ENCODE measurements at places on chromosomes 11 and 22.

GRCh38 chr11:20110908-20111669, 49.2 kb downstream of the DBX1 start:
- H3K27ac ChIP-seq: peak overlapping the region; percentile 99
- peaks cover 7% of the 10 kb centered on the region for H3K36me3 ChIP-seq
- H3K4me1 ChIP-seq: peaks cover 36% of the 10 kb centered on the region
- H3K4me3 ChIP-seq: no peak overlapping the region
- no peaks in the 10 kb centered on the region for H3K27me3 ChIP-seq

DNA sequence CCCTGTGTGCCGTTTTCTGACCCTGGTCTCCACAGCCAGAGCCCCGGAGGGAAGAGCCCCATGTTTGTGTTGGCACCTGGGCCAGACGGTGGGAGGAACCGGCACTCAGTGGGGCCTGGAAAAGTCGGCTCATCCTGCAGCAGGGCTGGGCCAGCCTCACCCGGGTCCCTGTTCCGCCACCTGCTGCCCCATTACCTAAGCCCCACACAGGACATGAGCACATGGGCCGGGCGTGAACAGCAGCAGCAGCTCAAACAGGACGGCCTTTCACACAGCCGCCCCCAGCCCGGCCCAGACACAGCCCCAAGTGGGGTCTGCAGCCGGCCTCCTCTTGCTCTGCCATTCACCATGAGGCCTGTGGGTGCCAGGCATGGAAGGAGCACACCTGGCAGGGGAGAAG, 302.4 kb downstream of the MN1 start:
- H3K4me3 ChIP-seq: no peak overlapping the region
- DNase-seq: no peak
- H3K27ac ChIP-seq: no peak overlapping the region
- no peaks in the 10 kb centered on the region for H3K4me1 ChIP-seq
- no peaks in the 10 kb centered on the region for H3K36me3 ChIP-seq

DNA sequence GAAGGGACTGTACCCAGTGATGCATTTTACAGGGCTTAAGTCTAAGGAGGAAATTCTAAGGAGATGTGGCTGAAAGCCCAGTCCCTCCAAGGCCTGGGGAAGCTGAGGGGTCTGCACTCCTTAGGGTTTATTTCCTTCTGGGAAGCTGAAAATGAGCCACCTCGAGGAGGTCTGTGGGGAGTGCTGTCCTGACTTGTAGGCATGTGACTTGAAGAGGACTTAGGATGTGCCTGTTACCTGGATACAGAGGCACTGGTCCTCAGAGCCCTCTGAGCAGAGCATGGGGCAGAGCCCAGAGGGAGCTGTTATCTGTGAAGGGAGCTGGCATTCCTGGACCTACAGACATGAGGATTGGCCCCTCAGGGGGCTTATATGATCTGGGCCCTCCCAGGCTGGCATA, 77.1 kb downstream of the TP53I11 start:
- H3K27me3 ChIP-seq: peaks cover 57% of the 10 kb centered on the region
- H3K4me1 ChIP-seq: no peaks in the 10 kb centered on the region
- H3K27ac ChIP-seq: no peak overlapping the region
- no peak for DNase-seq
- H3K36me3 ChIP-seq: no peaks in the 10 kb centered on the region

DNA sequence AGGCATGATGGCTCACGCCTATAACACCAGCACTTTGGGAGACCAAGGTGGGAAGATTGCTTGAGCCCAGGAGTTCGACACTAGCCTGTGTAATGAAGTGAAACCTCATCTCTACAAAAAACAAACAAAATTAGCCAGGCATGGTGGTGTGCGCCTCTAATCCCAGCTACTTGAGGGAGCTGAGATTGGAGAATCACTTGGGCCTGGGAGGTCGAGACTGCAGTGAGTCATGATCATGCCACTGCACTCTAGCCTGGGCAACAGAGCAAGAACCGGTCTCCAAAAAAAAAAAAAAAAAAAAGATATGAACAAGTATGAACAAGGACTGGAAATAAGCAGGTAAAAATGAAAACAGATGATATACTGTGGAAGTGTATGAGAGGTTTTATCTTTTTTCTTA, 54.1 kb upstream of the SOX6 start:
- no peaks in the 10 kb centered on the region for H3K36me3 ChIP-seq
- peaks cover 6% of the 10 kb centered on the region for H3K4me1 ChIP-seq
- no peak overlapping the region for H3K4me3 ChIP-seq
- no peak for DNase-seq

DNA sequence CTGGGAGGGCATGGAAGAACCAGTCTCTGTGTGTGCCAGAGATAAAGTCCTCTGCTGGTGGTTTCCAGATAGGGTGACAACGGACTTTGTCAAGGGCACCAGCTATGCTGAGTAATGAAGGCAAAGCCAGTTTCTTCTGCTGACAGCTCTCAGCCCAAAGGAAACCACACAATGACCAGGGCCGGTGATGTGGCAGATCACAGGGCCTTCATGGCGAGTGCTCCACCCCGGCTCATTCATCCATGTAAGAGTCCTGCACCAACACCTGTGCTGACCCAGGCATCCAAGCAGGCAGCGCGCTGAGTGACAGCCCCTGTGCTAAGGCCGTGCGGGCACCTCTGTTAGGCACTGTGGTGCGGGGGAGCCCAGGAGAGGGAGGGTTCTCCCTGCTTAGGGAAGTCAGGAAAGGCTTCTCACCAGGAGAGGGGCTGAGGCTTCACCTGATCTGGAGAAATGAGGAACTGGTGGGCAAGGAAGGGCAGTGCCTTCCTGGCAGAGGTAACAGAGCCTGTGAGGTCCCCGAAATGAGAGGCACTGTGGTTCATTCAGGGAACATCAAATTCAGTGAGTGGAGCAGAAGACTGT, 33.8 kb downstream of the TP53I11 start:
- no peak overlapping the region for H3K27ac ChIP-seq
- peaks cover 16% of the 10 kb centered on the region for H3K27me3 ChIP-seq
- H3K4me3 ChIP-seq: no peak overlapping the region

DNA sequence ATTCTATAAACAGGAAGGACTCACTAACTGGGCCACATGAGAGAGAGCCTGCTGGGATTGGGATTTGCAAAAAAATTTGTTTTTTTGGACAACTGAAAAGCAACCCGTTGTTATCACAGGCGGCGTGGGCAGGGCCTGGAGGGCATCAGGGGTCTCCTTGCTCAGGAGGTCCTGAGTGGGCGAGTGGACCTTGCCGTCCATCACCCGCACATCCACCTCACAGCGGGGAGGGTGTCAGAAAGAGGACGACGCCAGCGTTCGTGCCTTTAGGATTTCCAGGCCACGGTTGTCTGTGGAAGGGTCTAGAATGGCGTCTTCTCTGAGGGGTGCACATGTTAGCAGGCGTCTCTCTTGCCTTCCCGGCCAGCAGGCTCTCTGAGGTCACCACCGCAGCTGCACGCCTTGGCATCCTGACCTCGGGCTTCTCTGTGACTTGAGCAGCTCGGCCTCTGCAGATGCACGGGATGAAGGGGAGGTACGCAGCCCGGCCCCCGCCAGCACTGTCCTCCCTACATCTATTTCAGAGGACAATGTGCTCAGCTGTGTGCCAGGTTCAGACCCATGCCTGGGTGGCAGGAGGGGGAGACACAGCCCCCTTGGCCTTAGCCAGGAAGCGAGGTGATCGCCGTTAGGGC, 749.5 kb downstream of the BRD1 start:
- no peak overlapping the region for H3K4me3 ChIP-seq
- no peak for DNase-seq
- H3K36me3 ChIP-seq: no peaks in the 10 kb centered on the region

DNA sequence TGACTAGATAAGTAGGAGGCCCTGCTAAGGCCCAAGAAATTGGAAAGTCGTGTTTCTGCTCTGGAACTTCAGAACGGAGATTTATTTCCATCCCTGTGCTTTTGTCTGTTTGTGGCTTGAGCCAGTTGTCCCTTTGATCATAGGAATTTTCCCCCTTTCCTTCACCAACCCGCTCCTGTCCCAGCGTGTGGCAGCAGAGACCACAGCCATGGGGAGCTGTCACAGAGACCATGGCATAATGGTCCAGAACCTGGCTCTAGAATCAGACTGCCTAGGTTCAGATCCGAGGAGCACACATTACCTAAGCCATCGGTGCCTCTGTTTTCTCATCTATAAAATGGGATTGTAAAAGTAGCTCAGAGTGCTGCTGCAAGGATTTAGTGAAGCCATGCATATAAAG, 128.1 kb downstream of the GALNT18 start:
- H3K4me1 ChIP-seq: no peaks in the 10 kb centered on the region
- H3K4me3 ChIP-seq: no peak overlapping the region
- no peak for DNase-seq

GRCh38 chr22:23688121-23688520, 2.7 kb upstream of the RGL4 start:
- no peak overlapping the region for H3K4me3 ChIP-seq
- no peaks in the 10 kb centered on the region for H3K36me3 ChIP-seq
- no peak overlapping the region for H3K27ac ChIP-seq
- no peaks in the 10 kb centered on the region for H3K27me3 ChIP-seq
- no peaks in the 10 kb centered on the region for H3K4me1 ChIP-seq
- DNase-seq: no peak

- H3K27me3 ChIP-seq: no peaks in the 10 kb centered on the region
- H3K4me1 ChIP-seq: no peaks in the 10 kb centered on the region
- DNase-seq: no peak
- H3K27ac ChIP-seq: no peak overlapping the region
- H3K4me3 ChIP-seq: no peak overlapping the region
Measured at GRCh38 chr11:128302425-128303186, 284.8 kb downstream of the ETS1 start.

GRCh38 chr11:65243797-65244196, 18.0 kb upstream of the POLA2 start:
- H3K4me3 ChIP-seq: no peak overlapping the region
- DNase-seq: no peak
- no peak overlapping the region for H3K27ac ChIP-seq
- H3K27me3 ChIP-seq: no peaks in the 10 kb centered on the region
- H3K4me1 ChIP-seq: no peaks in the 10 kb centered on the region
- H3K36me3 ChIP-seq: peaks cover 3% of the 10 kb centered on the region

GRCh38 chr11:43649501-43649900, 31.0 kb upstream of the HSD17B12 start:
- peaks cover 1% of the 10 kb centered on the region for H3K36me3 ChIP-seq
- H3K4me3 ChIP-seq: no peak overlapping the region
- DNase-seq: no peak
- H3K4me1 ChIP-seq: no peaks in the 10 kb centered on the region

GRCh38 chr11:9046481-9046880, 42.7 kb upstream of the NRIP3 start:
- H3K36me3 ChIP-seq: no peaks in the 10 kb centered on the region
- no peak overlapping the region for H3K27ac ChIP-seq
- peaks cover under 1% of the 10 kb centered on the region for H3K27me3 ChIP-seq
- DNase-seq: no peak
- no peaks in the 10 kb centered on the region for H3K4me1 ChIP-seq
- H3K4me3 ChIP-seq: no peak overlapping the region

DNA sequence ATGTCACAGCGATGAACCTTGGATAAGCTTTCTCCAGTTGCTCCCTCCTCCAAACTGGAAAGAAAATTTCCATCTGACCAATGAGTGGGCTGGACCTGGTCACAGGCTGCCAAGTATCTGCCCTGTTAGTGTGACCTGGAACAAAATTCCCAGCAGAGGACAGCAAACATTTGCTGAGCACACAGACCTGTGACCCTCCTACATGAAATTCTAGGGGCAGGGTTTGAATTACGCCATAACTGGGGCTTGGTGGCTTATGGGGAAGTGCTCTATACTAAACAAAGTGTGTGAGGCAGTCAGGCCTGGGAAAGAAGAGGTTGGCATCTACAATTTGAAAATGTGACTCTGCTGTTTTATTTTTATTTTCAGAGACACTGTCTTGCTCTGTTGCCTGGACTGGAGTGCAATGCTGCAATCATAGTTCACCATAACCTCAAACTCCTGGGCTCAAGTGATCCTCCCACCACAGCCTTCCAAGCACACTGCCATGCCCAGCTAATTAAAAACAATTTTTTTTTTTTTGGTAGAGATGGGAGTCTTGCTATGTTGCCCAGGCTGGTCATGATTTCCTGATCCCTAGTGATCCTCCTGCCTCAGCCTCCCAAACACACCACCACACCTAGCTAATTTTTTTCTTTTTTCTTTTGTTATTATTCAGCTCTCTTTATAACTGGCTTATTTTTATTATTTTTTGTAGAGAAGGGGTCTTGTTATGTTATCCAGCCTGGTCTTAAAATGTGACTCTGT, 13.6 kb upstream of the XBP1 start:
- no peak overlapping the region for H3K27ac ChIP-seq
- no peaks in the 10 kb centered on the region for H3K36me3 ChIP-seq
- H3K4me1 ChIP-seq: no peaks in the 10 kb centered on the region
- no peaks in the 10 kb centered on the region for H3K27me3 ChIP-seq
- no peak overlapping the region for H3K4me3 ChIP-seq

DNA sequence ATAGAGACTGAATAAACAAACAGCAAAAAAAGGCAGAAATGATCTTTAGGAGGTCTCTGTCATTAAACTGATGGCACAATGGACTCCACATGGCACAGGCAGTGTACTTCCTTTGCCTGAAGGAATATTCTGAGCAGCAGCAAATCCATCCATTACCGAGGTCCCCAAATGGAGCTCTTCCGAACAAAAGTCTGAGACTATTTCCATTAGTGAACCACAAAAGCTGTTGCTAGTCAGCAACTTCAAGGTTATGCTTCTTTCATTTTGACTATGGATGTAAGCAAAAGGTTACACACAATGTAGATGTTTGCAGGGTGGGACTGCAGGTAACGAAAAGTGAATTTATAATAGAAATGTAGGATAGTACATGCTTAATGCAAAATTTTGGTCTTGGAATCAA, 14.5 kb downstream of the NARS2 start:
- no peak overlapping the region for H3K4me3 ChIP-seq
- peaks cover 17% of the 10 kb centered on the region for H3K4me1 ChIP-seq
- peaks cover 11% of the 10 kb centered on the region for H3K36me3 ChIP-seq
- DNase-seq: no peak
- no peak overlapping the region for H3K27ac ChIP-seq
- H3K27me3 ChIP-seq: no peaks in the 10 kb centered on the region

DNA sequence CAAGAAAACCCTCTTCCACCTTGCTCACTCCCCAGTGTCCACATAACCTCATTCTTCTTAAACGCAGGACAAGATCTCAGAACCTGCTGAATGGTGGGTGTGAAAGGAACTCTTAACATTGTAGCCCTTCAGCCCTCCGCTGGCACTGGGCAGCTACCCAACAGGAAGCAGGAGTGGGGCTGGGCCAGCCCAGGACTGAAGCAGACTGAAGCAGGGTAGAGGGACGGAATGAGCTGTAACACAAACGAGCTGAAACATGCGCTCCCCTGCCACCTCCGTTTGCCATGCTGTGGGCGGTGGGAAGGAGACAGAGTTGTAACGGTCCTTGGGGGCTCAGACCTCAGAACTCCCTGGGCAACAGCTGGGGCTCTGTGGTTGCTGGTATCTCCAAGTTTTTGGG, 23.6 kb downstream of the NPAT start:
- DNase-seq: no peak
- no peak overlapping the region for H3K4me3 ChIP-seq
- peaks cover 23% of the 10 kb centered on the region for H3K4me1 ChIP-seq
- H3K36me3 ChIP-seq: no peaks in the 10 kb centered on the region
- H3K27me3 ChIP-seq: no peaks in the 10 kb centered on the region
